Retina (tissue), 1 donor: ENCODE measurements at places on chromosomes 11 and 22.

- peak; percentile 58 for DNase-seq
Measured at GRCh38 chr22:32265882-32266767, 11.0 kb upstream of the SLC5A4 start.

DNA sequence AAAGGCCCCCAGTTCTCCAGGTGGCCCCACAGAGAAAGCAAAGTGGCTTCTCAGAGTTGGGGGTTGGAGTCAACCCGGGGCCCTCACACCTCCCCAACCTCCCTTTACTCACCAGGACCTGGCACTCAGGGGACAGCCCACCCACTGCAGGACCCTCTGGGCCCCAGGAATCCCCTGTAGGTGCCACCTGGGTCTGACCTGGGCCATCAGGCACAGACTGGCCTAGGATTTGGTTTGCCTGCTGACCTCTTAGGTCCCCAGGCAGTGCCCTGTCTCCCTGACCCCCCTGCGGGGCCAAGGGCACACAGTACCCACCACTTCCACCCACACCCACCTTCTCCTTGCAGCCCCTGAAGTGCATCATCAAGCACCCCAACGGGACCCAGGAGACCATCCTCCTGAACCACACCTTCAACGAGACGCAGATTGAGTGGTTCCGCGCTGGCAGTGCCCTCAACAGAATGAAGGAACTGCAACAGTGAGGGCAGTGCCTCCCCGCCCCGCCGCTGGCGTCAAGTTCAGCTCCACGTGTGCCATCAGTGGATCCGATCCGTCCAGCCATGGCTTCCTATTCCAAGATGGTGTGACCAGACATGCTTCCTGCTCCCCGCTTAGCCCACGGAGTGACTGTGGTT is 16.0 kb downstream of the POLR3H start:
- DNase-seq = no peak

DNA sequence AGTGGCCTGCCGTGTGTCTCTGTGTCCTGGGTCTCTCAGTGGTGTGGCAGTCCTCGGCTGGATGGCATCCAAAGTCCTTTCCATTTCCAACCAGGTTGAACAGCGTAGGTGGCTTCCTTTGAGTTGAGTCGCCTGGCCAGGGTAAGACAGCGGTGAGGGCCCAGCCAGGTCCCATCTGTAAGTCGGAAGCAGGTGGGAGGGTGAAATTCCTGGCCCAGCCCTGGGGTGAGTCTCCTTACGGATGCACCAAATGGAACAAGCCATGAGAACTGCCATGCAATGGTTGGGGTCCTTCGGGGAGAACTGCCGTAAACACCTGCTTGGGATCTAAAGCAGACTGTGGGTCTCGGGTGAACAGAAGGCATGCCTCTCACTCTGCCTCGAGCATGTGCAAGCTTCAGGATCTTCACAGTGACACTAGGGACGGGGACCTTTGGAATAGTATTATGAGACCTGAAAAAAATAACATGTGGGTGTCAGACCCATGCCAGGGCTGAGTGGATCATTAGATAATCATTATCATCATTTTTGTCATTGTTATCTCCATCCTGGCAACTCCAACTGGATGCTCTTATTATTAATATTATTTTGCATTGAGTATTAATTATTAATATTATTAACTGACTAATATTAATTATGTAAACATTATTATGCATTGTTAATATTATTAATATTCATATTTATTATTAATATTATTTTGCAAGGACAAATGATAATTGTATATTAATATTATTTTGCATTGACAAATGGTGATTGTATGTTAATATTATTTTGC is 57.7 kb upstream of the LINC01488 start:
- no peak for DNase-seq

- peak; percentile 44 for DNase-seq
Measured at GRCh38 chr11:2298795-2299761, 2.6 kb downstream of the C11orf21 start.

DNA sequence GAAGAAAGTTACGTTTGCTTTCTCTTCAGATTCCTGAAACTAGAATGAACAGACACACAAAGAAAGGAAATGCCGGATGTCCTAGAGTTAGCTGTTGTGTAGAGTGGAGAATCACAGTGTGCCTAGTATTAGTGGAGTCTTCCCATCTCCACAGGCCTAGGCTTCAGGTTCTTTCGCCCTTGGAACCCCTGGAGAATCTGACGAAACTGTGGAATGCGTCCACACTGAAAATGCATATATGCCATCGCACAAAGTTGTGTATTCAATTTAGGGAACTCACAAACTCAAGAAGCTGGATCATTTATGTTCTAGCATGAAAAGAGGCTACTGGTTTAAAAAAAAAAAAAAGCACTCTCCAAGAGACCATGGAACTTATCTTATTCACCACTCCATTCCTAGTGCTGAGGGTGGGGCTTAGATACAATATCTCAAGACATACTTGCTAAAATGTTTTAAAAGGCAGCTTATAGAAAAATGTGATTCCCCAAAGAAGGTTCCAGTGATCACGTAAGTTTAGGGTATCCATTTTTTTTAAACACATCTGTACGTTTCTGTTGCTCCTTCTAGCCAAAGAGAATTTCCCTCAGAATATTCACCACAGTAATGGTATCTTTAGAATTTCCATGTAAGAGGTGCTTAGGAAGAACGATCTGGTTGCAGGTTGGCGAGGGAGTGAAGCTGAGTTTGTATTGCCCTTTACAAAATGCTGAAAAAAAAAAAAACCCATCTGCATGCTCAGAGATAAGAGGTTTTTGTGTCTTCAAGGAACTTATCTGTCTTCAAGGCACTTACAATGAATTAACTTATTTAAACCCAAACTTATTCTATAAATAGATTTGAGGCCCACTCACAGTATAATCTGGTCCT is 20.0 kb downstream of the MAML2 start:
- DNase-seq = no peak

GRCh38 chr22:38601221-38601764 is 31.3 kb upstream of the DMC1 start:
- DNase-seq = no peak

GRCh38 chr11:33802194-33802950 is 28.1 kb upstream of the FBXO3 start:
- DNase-seq = peak; percentile 88

DNA sequence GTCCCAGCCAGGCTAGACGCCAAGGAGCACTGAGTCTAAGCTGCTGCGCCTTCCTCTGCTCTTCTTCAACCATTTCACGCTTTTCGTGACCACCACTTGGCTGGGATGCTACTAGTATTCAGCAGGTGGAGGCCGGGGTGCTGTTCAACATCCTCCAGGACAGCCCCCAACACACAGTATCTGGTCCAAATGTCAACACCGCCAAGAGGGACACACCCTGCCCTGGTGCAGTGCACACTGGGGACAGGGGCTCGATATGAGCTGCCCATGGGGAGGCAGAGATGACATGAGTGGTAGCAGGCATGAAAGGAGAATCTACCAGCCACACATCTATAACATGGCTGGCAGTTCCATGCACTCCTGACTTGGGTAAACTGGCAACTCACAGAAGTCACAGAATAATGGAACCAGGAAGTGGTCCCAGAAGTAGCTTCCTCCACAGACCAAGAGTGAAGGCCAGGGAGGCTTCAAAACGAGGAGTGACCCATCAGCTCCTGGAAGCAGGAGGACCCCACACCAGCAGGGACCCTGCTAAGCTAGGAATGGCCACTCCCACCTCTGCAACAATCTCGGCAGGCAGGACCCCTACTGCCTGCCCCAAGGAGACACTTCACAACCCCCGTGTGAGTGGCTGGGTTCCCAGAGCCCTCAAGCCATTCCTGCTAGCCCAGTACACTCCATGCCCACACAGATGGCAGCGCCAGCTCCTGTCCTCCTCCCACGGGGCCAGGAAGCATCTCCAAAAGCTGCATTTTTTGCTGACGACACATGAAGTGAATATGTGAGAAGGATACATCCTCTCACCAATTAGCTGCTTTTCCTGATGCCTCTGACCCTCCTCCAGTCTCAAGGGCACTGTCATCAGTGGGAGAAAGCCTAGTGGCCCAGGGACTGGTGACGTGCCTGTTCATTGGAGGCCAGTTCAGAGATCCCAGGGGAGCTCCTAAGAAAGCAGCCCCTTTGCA is 78.8 kb downstream of the DGCR2 start:
- DNase-seq = no peak

DNA sequence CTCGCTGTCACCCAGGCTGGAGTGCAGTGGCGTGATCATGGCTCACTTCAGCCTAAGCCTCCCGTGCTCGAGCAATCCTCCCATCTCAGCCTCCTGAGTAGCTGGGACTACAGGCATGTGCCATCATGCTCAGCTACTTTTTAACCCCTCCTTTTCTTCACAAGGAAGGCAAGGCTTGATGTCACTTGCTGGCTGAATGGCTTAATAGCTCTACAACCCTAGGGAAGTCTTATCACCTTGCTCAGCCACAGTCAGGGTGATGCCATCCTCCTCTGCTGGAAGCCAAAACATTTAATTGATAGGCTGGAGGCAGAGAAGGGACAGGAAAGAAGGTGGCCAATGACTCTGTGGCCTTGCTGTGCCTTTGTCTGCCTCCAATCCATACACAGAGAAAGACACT is 131.9 kb downstream of the MED15 start:
- no peak for DNase-seq

- DNase-seq = no peak
Measured at GRCh38 chr11:16846305-16846704, 107.9 kb downstream of the C11orf58 start.

DNA sequence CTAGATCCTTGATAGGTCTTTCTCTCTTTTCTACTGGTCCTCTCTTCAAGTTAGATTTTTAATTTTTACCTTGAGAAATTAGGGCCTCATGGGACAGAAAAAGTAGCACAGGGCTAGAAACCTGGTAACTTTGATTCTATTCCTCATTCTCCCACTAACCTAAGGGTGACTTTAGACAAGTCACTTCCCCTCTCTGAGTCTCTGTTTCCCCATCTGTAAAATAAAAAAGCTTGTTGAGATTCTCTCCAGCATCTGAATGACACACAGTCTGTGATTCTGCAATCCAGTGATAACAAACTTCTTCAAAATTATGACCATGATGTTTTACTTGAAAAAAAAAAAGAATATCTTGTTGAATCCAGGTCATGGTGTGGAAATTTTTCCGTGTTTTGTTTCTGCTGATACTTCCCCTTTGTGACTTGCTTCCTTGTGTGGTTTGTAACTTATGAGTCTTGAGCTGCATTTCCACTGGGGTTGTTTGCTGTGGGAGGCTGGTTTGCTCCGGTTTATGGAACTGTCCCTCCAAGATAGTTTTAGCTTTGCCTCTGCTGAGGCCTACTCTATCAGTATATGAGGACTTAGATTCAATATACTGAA is 9.8 kb upstream of the MPEG1 start:
- DNase-seq = no peak

- no peak for DNase-seq
Measured at GRCh38 chr22:47775686-47776085, 1013.2 kb downstream of the TBC1D22A start.

DNA sequence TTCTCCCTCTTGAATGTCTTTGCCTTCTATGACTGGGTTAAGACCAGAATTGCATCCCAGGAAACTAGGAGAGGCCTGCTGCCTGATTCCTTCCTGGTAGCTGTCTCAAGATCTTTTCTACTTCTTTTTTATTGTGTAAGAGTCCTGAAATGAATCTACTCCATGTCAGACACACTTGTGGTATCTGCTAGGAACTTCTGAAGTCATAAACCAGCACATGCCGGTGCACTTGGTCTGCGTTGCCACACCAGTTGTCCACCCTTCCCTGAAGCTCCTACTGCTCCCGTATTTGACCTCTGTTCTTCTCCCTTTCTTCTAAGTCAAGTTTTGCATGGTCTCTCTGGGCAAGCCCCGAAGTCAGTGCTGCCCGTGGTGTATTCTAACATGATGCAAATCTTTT is 644.2 kb downstream of the ETS1 start:
- DNase-seq = no peak

DNA sequence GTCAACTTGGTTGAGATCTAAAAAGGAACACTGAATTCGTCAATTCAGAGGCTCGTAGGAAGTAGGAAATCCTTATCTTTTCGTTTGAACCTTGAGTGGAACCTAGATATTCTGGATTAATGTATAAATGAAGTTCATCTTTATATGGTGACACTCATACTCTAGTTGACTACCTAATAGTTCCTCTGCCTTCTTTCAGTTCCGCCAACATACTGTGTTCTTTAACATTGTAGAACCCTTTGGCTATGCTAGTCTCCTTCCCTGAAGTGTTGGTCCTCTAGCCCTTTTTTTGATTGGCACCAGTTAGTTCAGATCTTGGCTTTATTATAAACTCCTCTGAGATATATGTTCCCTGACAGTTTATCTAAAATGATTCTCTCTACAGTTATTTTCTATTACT is 1.5 kb downstream of the ATM start:
- no peak for DNase-seq

DNA sequence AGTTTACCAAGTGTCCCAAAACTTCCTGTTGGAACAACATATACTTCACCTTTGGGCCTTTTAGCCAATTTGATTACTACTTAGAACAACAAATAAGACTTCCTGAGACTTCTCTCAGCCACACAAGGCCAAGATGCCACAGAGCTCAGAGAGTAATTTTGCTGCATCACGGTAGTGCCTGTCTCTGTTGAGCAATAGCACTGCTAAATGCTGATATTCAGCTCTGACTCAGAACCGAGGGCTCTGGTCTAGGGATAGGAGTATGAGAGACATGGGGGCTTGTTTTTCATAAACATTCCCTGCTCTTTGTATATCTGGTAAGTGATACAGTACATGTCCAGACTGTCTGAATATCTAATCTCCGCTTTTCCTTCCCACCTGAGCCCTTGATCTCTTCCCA is 260.4 kb upstream of the ARHGAP20 start:
- DNase-seq = no peak

DNA sequence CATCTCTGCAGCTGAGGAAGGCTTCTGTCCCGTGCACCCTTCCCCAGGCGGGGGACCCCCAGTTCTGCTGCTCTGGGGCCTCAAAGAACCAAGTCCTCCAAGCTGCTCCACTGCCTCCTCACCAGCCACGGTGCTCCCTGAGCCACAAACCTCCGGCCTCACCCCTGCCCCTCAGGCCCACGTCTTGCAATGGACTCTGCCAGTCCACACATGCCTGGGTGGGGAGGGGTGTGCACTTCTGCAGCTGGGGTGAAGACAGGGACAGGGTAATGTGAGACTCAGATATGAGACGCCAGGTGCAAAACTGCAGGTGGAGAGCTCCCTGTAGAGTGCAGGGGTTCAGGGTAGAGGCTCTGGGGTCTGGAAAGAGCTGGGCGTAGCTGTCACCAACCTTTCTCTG is 3.2 kb upstream of the PTDSS2 start:
- no peak for DNase-seq

GRCh38 chr11:71562120-71562519 is 3.2 kb upstream of the KRTAP5-10 start:
- no peak for DNase-seq

GRCh38 chr11:77547863-77548551 is 41.7 kb upstream of the AQP11 start:
- peak; percentile 67 for DNase-seq

DNA sequence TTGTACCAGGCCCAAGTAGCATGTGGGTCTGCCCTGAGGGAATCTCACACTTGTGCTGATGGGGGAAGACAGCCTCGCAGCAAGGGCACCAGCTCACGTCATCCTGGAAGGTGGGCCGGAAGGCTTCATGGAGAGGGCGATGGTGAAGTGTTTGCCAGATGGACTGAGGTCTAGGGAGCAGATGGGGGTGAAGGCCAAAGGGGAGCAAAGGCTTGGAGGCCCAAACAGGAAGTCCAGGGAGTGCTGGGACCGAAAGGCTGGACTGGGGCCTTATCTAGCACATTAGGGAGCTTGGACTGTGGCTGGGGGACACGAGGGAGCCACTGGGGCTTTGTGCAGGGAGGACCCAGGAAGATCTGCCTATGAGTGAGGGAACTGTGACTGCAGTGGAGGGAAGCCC is 1.2 kb upstream of the TNFRSF13C start:
- no peak for DNase-seq

- DNase-seq = no peak
Measured at GRCh38 chr22:35435201-35435740, 35.3 kb downstream of the MCM5 start.

- DNase-seq = no peak
Measured at GRCh38 chr11:134004496-134005172, 47.9 kb upstream of the IGSF9B start.
